ENCODE measurements at places on chromosomes 2 and 18.

DNA sequence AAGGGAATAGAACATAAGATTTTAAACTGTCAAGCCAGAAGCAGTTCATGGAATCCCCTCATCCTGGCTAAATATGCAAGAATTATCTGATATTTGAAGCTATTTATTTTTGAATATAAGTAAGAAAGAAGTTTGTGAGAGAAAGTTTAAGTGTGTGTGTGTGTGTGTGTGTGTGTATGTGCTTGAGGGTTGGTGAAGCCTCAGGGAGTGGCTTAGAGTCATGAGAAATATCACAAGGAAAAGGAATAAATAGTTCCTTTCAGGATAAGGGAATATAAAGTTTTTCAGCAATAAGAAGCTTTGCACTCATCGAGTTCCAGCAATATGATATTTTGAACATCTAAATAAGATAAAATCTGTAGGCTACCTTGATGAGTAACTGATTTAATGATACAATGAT, 359.6 kb downstream of the MEIS1 start:
- no peak for DNase-seq

DNA sequence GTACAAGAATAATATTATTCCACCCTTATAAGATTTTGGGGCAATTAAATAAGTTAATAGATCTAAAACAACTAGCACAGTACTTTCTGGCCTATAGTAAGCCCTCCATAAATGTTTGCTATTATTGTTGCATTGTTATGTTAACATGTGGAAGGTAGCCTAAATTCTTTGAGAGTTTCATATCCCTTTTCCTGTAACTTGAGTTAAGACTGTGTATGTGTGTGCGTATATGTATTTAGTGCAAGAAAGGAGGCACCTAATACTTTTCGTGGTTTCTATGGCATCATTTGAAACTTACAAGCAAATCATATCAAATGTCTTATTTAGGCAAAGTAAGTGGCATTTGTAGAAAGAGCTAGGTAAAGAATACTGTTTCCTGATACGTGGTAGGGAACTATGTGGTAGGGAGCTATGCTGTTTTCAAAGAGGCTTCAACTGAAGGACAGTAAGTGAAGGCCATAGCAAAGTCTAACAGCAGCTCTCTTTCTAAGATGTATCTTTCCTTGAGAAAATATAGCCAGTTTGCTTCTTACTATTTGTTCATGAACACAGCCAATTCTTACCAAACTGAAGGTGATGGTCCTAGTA, 36.8 kb upstream of the C2orf74 start:
- DNase-seq, result no peak

DNA sequence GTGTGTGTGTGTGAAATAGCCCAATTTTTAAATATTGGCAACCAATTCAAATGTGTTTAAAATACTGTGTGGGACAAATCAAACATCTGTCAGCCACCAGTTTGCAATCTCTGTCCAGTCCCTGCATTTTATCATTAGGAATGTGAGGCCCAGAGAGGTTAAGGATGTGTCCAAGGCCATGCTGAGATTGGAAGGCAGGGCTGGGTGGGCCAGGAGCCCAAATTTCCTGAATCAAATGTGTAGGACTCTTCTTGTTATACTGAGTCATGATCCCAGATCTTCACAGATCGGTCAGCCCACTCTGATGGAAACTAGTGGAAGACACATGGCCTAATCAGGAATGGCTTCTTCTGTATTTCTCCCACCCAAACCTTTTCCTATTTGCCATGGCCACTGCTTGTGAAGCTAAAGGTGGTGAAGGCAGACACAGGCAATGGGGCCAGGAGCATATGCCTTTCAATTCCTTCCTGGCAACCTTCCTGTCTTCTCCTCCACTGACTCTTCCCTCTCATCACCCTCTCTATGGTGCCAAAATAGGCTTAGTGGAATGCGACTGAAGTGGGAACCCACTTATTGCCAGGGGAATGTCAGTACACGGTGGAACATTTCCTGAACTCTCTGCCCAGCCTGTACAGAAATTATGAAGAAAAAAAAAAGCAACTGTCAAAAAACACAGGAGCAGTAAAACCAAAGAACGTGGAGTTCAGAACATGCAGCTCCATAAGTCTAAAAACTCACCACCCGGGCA, 35.5 kb downstream of the ZEB2 start:
- DNase-seq, result no peak

DNA sequence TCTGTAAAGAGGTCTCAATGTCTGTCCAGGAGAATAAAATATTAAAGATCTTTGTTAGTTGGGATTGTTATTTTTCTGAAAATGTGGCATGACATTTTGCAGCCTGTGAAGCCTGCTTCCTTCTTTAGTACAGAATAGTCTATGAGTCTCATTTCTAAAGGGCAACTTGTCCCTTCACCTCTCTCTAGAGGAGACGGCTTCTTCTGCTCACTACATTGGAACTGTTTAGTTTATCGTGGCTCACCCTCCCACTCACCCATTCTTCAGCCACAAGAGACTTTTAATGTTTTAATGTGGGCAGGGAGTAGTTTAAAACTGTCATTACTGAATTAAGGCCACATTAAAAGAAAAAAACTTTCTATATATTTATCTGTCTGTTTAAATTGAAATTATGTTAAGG, 161.0 kb downstream of the BARD1 start:
- no peak for DNase-seq

DNA sequence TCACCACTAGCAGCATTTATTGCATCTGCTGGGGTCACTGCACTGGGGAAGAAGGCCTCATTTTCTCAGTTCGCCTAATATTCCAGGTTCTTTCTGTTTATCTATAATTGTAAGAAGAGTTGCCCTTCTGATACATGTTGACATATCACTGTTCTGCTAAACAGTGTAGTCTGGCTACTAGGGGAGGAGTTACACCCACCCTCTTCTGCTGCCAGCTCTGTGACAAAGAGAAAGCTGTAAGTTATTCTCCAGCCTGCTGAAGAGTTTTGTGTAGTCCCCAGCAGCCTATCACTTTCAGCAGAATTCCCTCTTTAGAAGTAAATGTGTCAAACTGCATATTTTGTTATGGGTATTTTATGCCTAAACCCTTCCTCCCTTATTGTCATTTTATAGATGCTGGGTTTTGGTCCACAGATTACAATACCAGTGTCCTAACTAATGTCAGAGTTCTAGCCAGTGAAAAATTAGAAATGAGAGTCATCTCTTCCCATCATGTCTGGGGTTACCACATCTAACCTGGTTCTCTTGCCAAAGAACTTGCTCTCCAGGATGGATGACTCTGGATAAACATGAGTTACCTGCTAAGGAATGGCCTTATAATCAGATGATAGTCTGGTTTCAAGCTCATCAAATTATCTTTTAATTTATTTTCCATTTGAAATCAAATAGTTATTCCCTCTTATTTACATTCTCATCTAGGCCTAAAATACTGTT, 5.6 kb upstream of the MBOAT2 start:
- DNase-seq, result no peak

GRCh38 chr2:157922336-157922735, 46.2 kb upstream of the ACVR1 start:
- DNase-seq, result no peak

DNA sequence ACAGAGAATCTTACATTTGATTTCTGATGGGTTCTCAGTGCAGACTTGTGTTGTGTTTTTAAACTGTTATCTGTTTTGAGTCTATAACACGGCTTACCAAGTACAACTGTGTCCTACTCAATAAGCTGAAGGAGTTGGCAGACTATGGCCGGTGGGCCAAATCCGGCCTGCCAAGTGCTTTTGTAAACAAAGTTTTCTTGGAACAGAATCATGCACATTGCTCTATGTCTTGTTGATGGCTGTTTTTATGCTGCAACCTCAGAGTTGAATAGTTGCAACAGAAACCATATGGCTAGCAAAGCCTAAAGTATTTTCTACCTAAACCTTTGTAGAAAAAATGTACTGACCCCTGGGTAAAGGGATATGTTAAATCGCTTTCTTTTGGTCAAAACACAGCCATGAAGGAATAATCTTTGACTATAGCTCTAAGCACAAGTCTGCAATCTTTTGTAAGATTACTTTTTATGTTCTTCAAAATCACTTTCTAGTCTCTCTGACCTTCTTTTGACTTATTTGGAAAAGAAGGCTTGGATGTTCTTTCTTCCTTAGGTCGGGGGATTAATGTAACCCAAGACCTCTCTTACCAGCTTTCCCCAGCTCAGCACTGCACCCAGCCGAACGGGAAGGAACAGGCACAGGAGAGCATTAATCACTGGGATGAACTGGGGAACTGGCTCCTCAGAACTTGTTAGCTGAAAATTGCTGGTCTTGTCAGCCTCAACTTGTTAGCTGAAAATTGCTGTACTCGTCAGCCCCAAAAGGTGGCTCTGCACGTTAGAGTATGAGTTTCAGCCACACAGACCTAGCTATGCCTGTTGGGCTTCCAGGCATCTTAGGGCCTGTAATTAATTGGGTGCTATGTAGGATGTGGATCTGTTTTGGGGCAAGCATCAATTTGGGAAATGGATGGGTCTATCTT, 75.4 kb downstream of the CD8B2 start:
- DNase-seq, result no peak

DNA sequence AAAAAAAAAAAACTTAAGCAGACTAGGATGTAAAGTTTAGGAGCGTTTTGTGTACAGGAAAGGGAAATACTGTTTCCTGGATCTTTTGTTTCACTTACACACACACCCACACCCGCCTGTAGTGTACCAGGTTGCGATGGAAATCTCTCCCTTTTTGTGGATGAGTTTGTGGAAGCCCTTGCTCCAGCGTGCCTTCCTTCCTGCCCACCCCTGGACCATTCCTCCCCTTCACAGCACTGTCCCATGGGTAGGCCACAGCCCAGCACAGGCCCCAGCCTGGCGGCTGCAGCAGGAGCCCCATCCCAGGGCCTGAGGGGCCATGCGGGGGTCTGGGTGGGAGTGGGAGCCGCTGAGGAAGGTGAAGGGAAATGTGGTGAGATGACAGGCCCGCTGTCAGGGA, 15.1 kb downstream of the MALL start:
- DNase-seq, result no peak

DNA sequence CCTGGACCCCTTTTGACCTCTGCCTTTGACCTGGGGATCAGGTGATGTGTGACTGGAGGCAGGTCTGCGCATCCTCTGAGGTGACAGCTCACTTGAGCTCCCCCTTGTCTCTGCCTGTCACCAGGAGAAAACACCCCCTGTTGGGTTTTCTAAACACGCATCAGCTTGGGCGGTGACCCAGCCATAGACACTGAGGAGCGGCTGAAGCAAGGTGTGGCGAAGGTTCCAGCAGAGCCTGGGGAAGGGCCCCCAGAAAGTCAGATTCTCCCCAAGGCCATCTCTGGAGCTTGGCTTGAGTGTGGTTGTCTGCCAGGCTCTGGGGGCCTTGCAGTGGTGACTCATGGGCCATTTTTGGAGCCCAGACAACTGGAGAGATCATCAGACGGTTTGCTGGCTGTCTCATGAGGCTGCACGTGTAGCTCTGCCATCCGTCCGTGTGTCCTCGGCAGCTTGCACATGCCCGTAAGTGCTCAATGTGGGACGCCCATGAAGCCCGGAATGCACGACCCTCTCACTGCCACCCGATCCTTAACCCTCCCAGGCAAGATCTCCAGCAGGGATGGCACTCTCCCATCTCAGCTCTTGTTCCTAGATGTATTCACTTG, 29.4 kb downstream of the SIX3 start:
- DNase-seq, result no peak

DNA sequence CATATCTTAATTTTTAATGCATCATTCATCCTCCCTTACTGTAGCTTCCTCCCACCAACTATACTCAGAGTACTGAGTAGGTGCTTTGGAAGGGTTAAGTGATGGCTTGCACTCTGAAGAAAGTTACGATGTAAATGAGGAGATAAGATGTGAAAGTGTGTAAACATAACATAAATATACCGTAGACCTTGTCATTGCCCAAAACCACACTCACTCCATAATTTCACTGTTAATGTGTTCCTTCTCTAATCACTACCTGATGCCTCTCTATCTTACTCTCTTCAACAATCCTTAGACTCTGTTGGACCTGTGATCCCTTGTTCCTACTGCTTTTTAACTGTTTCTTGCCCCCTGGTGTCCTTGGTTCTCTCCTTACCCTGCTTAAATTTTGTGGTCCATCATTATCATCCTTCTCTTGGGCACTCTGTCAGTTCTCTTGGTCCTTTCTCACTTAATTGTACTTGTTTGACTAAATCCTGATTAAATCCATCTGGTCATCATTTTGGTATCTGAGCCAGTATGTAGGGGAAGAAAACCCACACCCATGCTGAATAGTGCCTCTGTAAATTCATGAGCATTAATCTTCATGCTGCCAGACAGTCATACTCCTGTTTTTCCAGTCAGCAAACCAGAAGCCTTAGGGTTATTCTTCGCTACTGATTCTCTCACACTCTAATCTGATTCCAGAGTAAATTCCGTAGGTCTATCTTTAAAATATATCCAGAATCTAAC, 45.0 kb downstream of the PMS1 start:
- DNase-seq, result peak; percentile 41

GRCh38 chr2:238846628-238847418, 1.1 kb upstream of the TWIST2 start:
- DNase-seq, result no peak

DNA sequence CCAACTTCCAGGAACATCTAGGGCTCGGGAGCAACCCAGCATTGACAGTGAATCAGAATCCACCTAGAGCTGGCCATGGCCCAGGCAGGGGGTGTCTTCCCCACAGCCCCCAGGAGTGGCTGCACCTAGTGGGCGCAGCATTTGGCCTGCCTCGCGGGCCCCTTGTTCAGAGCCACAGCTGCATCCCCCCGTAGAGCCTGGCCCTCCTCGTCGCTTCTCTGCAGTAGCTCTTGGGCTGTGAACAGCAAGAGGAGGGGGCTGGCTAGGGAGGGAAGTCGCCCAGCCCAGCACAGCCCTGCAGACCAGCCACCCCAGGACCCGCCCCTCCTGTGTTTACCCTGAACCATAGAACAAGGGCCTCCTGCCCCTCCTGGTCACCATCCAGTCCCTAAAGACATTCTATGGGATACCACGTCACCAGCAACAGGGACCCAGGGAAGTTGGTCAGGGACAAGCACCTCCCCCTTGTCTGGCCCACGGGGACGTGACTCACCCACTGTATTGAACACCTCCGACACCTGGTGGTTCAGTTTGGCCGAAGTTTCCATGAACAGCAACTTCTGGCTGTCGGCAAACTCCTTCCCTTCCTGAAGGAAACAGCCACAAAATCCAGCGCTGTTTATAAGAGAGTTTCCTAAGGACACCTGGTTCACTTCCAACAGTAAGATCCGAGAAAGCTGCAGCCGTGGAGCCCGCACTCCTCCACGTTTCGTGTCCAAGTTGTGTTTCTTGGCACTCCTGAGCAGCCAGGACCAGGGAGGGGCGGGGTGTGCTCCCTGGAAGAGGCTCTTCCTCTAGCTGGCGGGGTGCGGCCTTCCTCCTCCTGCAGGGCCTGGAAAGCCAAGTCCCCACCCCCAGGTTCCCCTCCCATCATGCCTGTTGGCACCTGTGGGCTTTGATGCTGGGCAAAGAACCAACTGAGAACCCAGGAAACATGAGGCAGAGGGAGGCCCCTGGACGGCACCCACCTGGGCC, 8.8 kb downstream of the PRLH start:
- DNase-seq, result no peak

DNA sequence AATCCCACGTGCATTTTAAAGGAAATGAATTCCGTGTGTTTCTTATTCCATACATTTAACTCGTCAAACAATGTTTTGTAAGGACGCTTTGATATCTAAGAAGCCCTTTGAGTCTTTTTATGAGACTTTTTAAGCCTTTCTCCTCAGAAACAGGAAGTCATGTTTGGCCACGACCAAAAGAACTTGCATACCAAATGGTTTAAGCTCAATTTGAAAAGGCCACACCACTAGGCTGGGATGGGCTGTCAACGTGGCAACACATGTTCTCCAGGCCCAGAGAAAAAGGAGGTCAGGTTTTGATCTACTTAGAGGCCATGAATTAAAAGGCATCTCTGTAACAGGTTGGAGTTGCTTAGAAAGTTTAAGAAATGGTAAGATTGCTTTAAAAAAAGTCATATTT, 441.8 kb downstream of the CMPK2 start:
- no peak for DNase-seq

GRCh38 chr2:152762202-152762601, 43.8 kb downstream of the ARL6IP6 start:
- peak; percentile 53 for DNase-seq

Measured in AG08395 (cell line).